GM23338 (cell line): ENCODE measurements at places on chromosomes 3 and 15. TPM values are rescaled to one million over a fixed set of nuclear protein-coding genes. Genes with fewer than 3 reads are reported as not detected.
A peak's percentile ranks its signal among the peaks of the same experiment; 100 is the strongest.

Gene RHCG
- total RNA-seq: 0.63 TPM in 1 of 2 replicates, not detected in the other

GRCh38 chr3:192409838-192410683 is 317.3 kb downstream of the FGF12 start:
- peak; percentile 72 for DNase-seq

GRCh38 chr3:50559702-50560101 is 7.8 kb downstream of the C3orf18 start:
- no peak for DNase-seq

Gene ITIH3
- total RNA-seq: 0.31 TPM in 1 of 2 replicates, not detected in the other

GRCh38 chr3:71532639-71533395 is 50.7 kb downstream of the FOXP1 start:
- DNase-seq: no peak

DNA sequence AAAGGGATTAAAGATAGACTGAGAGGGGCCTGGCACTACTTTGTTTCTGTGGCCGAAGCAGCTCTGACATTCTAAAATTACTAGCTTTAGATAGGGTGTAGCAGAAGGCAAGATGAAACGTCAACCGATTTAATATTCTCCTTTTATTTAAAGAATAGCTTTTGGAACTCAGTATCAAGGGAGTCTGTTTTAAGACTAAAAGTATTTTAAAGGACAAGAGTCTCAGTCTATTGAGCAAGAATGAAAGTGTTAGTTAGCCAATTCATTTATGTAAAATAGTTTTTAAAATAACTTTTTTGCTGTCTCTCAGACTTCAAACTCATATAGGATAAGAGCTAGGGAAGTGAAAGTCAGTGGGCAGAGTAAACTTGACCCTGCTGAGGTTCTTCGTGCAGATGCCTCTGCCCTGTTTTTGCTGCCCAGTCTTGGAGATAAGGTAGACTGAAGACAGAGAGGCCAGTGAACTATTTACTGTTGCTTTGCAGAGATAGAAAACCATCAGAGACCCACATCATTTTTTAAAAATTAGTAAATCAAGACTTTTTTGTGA is 1090.9 kb downstream of the ROBO2 start:
- no peak for DNase-seq

Gene PDZRN3
- 11.0 and 14.0 TPM in 2 replicates for total RNA-seq
